T-helper 17 cell (primary cell): ENCODE measurements at places on chromosomes 2 and 18. TPM values are rescaled to one million over a fixed set of nuclear protein-coding genes. Genes with fewer than 3 reads are reported as not detected.

GRCh38 chr18:31677592-31677991, 6.8 kb downstream of the B4GALT6 start:
- DNase-seq: no peak

MC2R gene
- total RNA-seq: not detected

GAD1 gene
- total RNA-seq: not detected

DNA sequence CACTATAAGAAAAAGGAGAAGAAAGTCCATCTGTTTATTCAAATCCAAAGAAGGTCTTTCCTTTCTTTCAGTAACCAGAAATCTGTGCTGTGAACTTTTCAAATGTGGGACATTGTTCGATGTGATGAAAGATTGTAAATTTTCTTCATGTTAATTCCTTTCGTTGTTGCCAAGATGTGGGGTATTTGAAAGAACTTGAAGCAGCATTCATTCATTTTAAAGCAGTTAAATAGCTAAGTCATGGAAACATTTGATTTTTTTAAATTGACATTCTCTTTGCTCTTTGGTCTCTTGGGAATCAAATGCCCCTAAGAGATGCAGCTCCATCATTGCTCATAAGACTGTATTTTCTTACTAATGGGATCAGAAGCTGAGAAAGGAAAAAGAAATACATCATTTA, 93.7 kb upstream of the EHBP1 start:
- no peak for DNase-seq

DNA sequence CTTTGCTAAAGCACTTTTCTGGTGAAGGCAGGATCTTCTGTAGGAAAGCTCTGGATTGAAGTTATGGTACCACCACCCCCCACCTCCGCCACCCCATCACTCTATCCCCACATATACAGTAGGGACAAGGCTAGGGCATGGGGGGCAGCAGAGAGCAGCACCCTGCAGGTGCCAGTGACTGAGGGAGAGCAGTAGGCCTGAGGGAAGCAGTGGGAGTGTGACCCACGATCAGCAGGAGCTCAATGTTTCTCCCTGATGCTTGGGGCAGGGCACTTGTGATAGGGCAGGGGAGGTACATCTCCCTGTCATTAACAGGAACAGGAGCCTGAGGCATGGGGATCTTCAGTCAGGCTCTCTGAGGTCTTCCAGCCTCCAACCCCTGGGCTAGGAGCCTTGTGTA, 121.6 kb downstream of the ZFP36L2 start:
- no peak for DNase-seq

ZNF407 gene
- total RNA-seq: 27.1 TPM

DNA sequence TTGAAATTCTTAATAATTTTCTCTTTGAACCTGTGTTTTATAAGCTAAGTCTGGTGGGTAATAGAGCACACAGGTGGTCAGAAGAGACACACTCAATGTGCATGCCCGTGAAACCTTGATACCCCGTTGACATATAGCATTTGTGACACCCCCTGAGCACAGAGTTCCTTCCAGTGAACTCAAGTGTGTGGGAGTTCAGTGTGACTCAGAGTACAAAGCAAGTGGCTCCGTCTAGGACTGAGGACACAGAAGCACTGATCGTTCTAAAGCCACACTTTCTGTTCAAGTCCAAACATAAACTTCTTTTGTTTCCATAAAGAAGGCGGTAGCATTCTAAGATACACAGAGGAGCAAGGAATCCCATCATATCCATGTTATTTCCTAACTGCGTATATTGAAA, 523.6 kb downstream of the PID1 start:
- DNase-seq: no peak

SULT1C3 gene
- not detected for total RNA-seq

DNA sequence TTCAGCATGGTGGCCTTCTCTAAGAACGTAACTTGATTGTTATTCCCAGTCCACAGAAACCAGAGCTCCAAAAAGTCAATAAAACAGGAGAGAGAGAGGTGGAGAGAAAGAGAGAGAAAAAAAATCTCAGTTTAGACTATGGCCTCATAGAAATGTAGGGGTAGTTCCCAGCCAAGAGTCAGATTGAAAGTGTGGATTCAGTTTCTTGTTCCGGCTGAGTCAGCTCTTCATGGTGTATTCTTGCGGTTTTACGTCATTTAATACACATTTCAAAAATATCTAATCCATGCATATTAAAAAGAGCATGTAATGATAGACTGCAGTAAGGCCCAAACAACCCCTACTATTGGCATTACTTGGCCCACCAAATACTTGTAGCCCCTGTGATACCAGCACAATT, 303.9 kb downstream of the ETAA1 start:
- DNase-seq: no peak

DNA sequence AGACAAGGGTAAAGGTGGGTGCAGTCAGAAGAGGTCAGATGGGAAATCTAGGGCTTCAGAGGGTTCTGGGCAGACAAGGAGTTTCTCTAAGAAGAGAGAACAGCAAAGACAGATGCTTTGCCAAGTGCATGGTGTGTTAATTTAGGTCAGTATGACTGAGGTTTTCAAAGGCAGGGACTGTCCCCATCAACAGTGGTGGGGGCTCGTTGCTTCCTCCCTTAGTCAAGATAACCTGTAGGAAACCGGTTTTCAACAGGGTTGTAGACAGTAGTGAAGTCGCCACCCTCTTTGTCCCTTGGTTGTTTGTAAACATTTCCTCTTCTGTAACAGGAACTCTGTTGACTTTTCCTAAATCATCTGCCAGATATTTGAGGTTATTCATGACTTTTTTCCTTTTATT, 11.6 kb downstream of the RAB12 start:
- DNase-seq: no peak

- no peak for DNase-seq
These were observed 55.9 kb upstream of the CTLA4 start for GRCh38 chr2:203811491-203812221.

DNA sequence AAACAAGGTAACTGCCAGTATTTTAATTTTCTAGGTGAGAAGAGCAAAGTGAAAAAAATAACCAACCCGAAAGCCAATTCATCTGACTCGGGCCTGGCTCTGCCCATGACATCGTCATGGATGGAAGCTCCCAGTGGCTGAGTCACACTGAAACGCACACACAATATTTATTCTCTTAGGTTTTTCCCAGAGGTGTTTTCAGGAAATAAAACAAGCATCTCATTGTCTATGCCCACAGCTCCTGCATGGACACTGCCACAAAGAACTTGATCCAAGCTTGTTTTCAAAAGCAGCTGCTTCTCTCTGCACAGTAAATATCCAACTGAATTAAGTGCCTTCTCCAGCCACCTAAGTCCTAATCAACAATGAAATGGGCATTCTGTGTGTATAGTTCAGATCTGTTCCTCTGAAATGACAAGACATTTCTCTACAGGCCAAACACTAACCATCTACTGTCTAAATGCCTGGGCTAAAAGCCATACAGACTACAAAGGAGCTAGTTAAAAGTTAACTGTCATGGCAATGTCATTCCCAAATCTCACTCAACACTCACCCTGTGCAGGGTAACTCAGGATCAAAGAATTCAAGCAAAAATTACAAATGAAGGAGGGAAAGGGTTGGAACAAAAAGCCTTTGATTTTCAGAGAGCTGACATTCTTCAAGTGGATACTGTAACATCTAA, 62.9 kb downstream of the RPL31 start:
- DNase-seq: no peak

GRCh38 chr2:26473796-26474195, 4.1 kb downstream of the OTOF start:
- no peak for DNase-seq

- DNase-seq: no peak
These were observed 5.3 kb downstream of the TPO start for GRCh38 chr2:1418566-1418965.

ARL4C gene
- total RNA-seq: 393 TPM

- DNase-seq: no peak
These were observed 65.6 kb upstream of the COPS8 start for GRCh38 chr2:237020090-237020489.

THAP4 gene
- 28.0 TPM for total RNA-seq

- no peak for DNase-seq
These were observed 78.8 kb downstream of the ANKRD12 start for GRCh38 chr18:9215221-9215933.

LPIN1 gene
- total RNA-seq: 99.8 TPM

DNA sequence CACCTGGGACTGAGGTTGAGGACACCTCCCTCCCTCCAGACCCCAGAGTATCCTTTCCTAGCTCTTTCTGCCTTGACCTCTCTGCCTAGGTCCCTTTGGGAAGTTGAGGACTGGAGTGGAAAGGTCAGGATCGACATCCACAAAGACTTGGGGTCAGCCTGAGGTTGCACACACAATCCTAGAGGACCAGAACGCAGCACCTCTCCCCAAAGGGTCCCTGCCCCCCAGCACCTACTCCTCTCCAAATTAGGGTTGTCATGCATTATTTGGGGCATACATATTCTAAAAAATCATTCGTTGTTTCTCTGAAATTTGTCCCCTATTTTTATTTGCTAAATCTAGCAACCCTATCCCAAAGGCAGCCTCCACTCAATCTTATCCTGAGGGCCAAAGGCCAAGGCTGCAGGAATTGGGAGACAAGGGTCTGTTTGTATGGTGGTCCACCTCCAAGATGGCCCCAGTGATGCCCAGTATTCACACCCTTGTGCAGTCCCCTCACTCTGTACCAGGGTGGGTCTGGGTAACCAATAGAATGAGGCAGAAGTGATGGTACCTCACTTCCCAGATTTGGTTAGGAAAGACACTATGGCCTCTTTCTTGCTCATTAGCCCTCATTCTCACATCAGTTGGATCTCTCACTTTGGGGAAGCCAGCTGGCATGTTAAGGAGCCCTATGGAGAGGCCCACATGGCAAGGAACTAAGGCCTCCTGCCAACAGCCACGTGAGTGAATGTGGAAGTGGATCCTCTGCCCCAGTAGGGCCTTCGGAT, 3.5 kb upstream of the CHRNG start:
- DNase-seq: no peak

DNA sequence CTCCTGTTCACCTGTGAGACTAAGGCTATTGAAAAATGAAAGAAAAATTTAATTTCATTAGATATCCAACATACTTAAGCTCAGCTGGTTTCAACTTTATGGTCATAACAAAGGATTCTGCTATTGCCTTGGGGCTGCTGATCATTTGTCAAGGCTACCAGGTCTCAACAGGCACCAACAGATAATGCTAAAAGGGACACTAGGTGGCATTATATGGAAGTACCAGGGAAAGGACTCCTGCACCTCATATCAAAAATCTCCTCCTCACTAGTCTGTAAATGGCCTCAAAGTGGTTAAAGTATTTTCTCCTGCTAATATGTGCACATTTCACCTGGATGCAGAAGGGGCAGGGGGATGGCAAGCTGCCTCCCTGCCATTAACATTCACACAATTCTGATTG, 167.9 kb upstream of the REG3A start:
- no peak for DNase-seq

DNA sequence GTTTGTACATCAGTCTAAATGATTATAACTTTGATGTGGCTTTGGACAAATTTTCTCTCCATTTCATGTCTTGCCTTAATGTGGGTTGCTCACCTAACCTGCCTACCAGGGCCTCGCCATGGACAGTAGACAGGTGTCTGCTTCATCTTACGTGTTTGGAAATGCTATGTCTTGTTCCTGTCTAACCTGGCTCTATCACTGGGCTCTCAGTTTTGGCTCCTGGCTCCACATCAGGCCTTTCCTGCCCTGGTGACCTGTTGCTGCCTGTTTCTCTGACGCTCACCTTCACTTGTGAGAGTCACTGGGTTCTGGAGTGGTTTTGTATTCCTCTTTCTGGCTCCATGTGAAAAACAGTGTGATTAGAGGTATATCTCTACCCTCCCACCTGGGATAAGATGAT, 65.9 kb downstream of the PHLPP1 start:
- DNase-seq: no peak

DNA sequence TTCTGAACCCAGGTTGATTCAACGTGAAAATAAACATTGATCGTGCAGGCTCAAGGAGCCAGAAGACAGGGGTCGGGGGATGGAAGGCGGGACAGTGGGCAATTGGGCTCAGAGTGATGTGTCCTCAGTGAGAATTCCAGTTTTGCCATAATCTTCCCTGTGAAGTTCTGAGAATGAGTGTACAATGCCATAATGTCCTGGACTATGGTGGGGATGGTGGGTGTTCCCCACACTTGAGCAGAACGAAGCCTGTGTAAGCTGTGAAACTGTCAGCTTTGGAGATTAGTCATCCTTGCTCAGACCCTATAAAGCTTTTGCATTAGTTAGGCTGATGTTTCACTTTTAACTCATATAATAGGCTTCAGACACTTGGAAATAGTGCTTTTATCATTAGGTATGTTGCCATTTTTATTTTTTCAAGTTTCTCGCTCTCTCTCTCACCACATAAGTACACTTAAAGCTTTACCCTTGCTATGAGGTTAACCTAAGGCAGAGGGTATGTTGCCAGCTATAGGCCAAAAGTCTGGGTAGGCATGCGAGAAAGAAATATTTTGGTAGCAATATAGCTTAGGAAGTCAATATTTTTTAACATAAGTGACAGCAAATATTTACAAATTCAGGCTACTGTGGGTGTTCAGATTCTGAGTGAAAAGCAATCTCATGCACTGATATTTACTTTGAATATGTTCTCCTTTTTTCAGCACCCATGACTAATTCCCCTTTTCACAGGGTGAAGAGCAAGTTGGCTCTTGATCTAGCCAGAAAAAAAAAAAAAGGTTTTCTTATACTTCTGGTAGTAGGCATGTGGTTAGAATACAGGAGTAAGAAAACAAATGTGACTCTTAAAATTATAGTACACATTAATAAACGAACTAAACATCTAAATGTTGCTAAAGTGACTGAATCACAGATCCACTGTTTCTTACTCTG, 47.2 kb downstream of the CDC42EP3 start:
- no peak for DNase-seq

FZD7 gene
- total RNA-seq: 0.31 TPM

- DNase-seq: peak; percentile 58
These were observed 37.3 kb upstream of the BMP10 start for GRCh38 chr2:68908392-68908970.

GRCh38 chr2:134137182-134137611, 116.7 kb upstream of the MGAT5 start:
- DNase-seq: no peak

GAREM1 gene
- 0.13 TPM for total RNA-seq

GRCh38 chr2:3368261-3368722, 9.3 kb downstream of the EIPR1 start:
- no peak for DNase-seq

GRCh38 chr2:88091943-88092342, 24.3 kb downstream of the SMYD1 start:
- DNase-seq: no peak

- DNase-seq: no peak
These were observed 422.3 kb upstream of the CELF4 start for GRCh38 chr18:37987901-37988300.

GREB1 gene
- 0.15 TPM for total RNA-seq

- no peak for DNase-seq
These were observed 91.0 kb downstream of the EPB41L5 start for GRCh38 chr2:120103723-120104467.
